Mesothelial cell of epicardium (in vitro differentiated cells): ENCODE measurements at places on chromosomes 4 and X. TPM values are rescaled to one million over a fixed set of nuclear protein-coding genes. Genes with fewer than 3 reads are reported as not detected.

ETDB gene
- total RNA-seq = not detected in 3 replicates

TMEM150C gene
- 3.5 to 4.3 TPM (median 4.0 TPM) in 3 replicates for total RNA-seq

GPR119 gene
- total RNA-seq = not detected in 3 replicates

NMU gene
- 1.7 to 2.2 TPM (median 1.9 TPM) in 3 replicates for total RNA-seq
